ENCODE measurements at places on chromosomes 1 and 21. TPM values are rescaled to one million over a fixed set of nuclear protein-coding genes. Genes with fewer than 3 reads are reported as not detected.
A peak's percentile ranks its signal among the peaks of the same experiment; 100 is the strongest.

The ALX3 gene
- not detected for total RNA-seq

The EPHB2 gene
- total RNA-seq: 24.9 TPM

The NOS1AP gene
- total RNA-seq: not detected

The CHD5 gene
- total RNA-seq: 0.09 TPM

The RAP1GAP gene
- 0.09 TPM for total RNA-seq

The GPR37L1 gene
- total RNA-seq: not detected

The MYBPH gene
- total RNA-seq: 0.08 TPM

The CADM3 gene
- total RNA-seq: 6.0 TPM

The PLA2G2A gene
- 0.27 TPM for total RNA-seq

The CRABP2 gene
- 62.7 TPM for total RNA-seq

The S100A12 gene
- total RNA-seq: not detected

The KLHDC7A gene
- not detected for total RNA-seq

The NHLH1 gene
- total RNA-seq: not detected

GRCh38 chr21:45593162-45594022 lies 50.1 kb upstream of the PCBP3 start:
- no peak for DNase-seq

DNA sequence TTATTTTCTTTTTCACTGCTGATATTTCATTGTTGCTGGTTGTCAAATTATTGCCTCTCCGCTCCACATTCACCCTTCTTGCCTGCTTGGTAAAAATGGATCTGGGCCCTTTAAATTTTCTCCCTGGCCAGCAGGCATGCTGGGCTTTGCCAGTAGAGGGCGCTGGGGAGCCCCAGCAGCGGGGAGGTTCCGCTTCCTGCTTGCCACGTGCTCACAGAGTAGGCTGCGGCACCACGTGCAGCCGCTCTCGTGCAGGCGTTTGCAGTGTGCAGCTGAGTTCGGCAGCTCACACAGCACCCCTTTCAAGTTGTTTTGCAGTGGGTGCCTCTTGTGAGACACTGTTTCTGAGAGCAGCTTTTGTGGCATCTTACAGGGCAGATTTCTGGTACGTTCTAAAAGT lies at the start of gene ACTL8:
ACTL8 (plus strand) TSS at position 214 of the 400 bp plus-strand sequence. CDS start 67,676 bp downstream, outside the sequence.
- no peak for DNase-seq

DNA sequence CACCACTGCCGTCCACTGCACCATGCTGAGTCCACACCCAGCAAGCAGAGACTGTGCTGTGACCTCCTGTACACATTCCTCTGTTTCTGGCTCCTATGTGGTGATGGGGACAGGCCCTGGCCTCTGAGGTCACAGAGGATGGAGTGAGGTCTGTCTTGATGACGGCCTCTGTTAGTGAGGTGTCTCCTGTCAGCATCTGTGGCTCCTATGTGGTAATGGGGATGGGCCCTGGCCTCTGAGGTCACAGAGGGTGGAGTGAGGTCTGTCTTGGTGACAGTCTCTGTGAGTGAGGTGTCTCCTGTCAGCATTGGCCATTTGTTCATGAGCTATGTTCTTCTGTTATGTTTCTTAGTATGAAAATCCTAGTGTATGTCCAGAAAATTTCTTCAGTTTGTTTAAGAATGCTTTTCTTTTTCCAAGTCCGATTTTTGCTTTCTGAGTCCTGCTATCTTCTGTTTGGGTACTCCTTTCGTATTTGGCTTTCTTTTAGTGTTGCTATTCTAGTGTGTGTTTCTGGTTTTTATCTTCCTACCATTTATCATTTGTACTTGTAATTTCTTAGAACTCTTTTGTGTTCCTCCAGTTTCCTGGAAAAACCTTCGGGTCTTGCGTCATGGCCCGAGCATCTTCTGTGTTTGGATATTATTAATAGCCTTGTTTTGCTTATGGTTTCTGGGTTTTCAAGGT lies 13.4 kb downstream of the SNAP47 start:
- DNase-seq: peak; percentile 78

GRCh38 chr1:64543831-64544230 lies 73.9 kb downstream of the CACHD1 start:
- DNase-seq: peak; percentile 52

- no peak for DNase-seq
Measured at GRCh38 chr1:27593678-27594563, 10.0 kb downstream of the AHDC1 start.

GRCh38 chr1:189708674-189709073 lies 769.0 kb downstream of the BRINP3 start:
- peak; percentile 3 for DNase-seq

DNA sequence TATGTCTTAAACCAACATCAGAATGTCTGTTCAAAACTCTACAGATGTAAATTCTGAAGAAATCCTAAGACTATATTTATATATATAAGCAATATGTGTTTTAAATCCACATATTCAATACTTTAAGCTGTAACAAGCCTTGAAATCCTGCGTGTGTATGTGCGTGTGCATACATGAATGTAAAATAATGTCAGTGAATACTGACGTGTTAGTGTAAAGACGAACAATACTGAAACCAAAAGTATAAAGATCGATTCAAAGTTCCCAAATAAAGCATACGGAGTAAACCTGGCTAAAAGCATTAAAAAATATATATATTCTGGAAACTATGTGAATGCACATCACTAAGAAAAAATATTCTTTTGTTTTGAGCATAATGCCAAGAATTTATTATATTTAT lies 668.6 kb upstream of the NCAM2 start:
- no peak for DNase-seq

GRCh38 chr1:17258116-17258757 lies 9.3 kb downstream of the PADI3 start:
- DNase-seq: peak; percentile 20

GRCh38 chr1:86491171-86491950 lies 22.6 kb downstream of the CLCA1 start:
- DNase-seq: no peak

DNA sequence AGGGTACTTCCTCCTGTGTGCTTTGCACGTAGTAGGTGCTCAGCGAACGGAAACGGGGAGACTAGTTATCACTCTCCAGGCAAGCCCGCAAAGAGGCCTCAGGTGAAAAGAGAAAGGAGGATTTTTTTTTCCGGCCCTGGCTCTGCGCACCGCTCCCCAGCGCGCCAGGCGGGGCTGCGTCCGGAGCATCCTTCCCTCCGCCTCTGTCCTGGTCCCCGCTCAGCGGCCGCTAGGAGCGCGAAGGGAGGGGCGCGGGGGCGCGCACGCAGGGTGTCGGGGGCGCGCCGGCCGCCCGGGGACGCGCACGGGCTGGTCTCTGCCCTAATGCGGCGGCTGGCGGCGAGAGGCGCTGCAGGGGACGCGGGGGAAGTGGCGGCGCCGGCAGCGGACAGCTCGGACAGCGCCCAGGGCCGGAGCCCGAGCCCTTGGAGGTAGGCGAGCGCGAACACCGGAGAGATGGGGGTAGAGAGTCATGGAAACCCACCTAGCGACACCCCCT lies 42.3 kb upstream of the NFASC start:
- peak; percentile 54 for DNase-seq

GRCh38 chr1:105072446-105072845 lies 1322.7 kb downstream of the AMY1C start:
- DNase-seq: no peak

- peak; percentile 64 for DNase-seq
Measured at GRCh38 chr1:20633190-20634064, at the start of gene PINK1. PINK1 (plus strand) TSS chr1:20633458; CDS start chr1:20633549, 91 bp downstream.
